ENCODE measurements at places on chromosomes 1 and 21.

DNA sequence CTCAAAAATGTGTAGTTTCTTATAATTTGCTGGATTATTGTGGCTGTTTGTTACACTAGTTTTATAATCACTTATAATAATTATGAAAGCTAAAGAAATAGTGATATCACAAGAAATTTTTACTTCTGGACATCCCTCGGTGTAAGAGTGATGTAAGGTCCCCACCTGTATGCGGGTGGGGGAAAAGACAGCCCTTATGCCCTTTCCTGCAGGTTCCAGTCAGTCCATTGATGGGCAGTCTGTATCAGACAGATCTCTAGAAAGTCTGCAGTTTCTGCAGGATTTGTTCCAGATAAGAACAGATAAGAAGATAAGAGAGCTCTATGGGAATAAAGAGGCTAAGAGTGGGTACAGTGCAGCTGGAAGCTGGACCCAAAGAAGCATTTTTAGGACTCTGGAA, 89.3 kb downstream of the NTNG1 start:
- H3K4me1 ChIP-seq = no peaks in the 10 kb centered on the region
- no peak overlapping the region for H3K27ac ChIP-seq
- H3K36me3 ChIP-seq = no peaks in the 10 kb centered on the region
- no peak for DNase-seq
- no peaks in the 10 kb centered on the region for H3K27me3 ChIP-seq

- H3K27me3 ChIP-seq = no peaks in the 10 kb centered on the region
- H3K4me3 ChIP-seq = no peak overlapping the region
- peaks cover 65% of the 10 kb centered on the region for H3K4me1 ChIP-seq
- no peak overlapping the region for H3K27ac ChIP-seq
- no peak for DNase-seq
Observed at GRCh38 chr1:23589585-23589986, 30.3 kb upstream of the ID3 start.

DNA sequence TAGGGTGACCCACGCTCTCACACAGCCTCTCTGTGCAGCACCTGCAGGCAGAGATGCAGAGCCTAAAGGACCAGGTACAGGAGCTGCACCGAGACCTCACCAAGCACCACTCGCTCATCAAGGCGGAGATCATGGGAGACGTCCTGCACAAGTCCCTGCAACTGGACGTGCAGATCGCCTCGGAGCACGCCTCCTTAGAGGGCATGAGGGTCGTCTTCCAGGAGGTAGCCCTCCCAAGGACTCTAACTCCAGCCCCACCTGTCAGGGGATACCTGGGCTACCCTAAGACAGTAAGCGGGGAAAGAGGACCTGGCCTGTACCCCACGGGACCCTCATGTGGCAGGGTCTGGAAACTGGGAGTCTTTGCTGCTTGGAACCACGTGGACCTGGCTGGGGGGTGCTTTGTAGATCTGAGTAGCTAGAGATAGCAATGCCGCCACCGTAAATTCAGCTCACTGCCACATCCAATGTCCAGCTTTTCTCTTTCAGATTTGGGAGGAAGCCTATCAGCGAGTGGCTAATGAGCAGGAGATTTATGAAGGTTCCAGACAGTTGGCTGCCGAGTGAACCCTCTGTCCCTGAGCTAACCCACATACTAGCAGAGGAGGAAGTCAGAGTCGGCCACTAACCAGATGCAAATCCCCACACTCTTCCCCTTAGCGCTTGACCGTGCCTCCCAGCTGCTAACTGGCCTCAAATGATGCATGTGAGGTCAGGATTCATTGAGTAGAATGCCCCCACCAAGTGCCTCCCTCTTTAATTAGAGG, 6.5 kb downstream of the RNF207 start:
- no peak overlapping the region for H3K4me3 ChIP-seq
- no peak overlapping the region for H3K27ac ChIP-seq
- no peak for DNase-seq
- H3K36me3 ChIP-seq = no peaks in the 10 kb centered on the region
- H3K4me1 ChIP-seq = peaks cover 15% of the 10 kb centered on the region

- H3K4me3 ChIP-seq = no peak overlapping the region
- no peaks in the 10 kb centered on the region for H3K36me3 ChIP-seq
- DNase-seq = no peak
- H3K27ac ChIP-seq = no peak overlapping the region
- peaks cover 9% of the 10 kb centered on the region for H3K4me1 ChIP-seq
- H3K27me3 ChIP-seq = peaks cover 73% of the 10 kb centered on the region
Observed at GRCh38 chr1:44421446-44421884, 16.4 kb downstream of the RNF220 start.

- H3K36me3 ChIP-seq = peaks cover 29% of the 10 kb centered on the region
- H3K27ac ChIP-seq = peak overlapping the region; percentile 75
- DNase-seq = peak; percentile 91
- peak overlapping the region; percentile 12 for H3K4me3 ChIP-seq
- peaks cover 42% of the 10 kb centered on the region for H3K4me1 ChIP-seq
Observed at GRCh38 chr21:31354604-31355443, 10.8 kb upstream of the TIAM1 start.

DNA sequence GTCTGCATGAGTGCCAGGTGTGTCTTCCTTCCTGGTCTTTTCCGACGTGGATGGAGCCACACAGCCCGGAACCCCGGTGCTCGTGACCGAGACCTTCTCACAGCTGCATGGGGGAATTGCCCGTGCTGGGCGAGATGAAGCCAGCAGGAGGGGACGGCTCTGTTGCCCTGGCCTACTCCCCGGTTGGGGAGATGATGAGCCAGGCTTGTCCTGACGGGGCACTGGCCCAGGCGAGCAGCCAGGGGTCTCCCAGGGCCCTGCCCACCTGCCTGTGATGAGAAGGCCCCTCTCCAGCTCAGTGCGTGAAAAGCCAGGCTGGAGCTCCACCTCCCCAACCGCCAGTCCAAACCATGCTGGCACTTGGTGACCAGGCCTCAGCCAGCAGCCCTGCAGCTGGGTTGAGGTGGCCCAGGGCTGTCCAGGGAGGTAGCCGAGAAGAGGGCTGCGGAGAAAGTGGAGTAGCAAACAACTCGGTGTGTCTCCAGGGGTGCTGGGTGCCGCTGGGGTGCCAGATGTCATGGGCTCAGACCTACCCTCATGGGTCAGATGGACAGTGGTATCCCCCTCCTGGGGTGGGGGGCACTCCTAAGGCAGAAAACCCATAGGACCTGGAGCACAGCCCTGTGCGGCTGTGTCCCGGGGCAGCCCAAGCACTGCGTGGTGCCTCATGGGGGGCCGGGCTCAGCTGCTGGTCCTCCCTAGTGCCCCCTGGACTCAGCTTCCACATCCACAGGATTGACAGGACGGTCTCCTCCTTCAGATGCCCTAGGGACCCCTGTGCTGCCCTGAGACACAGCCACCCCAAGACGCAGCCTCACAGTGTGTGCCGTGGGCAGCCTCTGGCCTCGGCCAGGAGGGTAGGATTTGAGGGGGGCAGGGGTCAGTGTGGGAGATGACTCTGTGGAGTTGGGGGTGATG, 26.1 kb downstream of the PRDM16 start:
- no peaks in the 10 kb centered on the region for H3K36me3 ChIP-seq
- no peak overlapping the region for H3K4me3 ChIP-seq
- H3K27me3 ChIP-seq = peaks cover 2% of the 10 kb centered on the region
- H3K4me1 ChIP-seq = peaks cover 3% of the 10 kb centered on the region
- H3K27ac ChIP-seq = no peak overlapping the region
- no peak for DNase-seq

- peaks cover 10% of the 10 kb centered on the region for H3K36me3 ChIP-seq
- peaks cover 30% of the 10 kb centered on the region for H3K4me1 ChIP-seq
- peak; percentile 87 for DNase-seq
Observed at GRCh38 chr1:92961131-92961895, at the start of gene DIPK1A. Gene DIPK1A (minus strand): TSS chr1:92961462. CDS start chr1:92961429, 33 bp downstream.

- peak; percentile 55 for DNase-seq
- peaks cover 40% of the 10 kb centered on the region for H3K27me3 ChIP-seq
- H3K4me3 ChIP-seq = peak overlapping the region; percentile 69
- H3K36me3 ChIP-seq = no peaks in the 10 kb centered on the region
Observed at GRCh38 chr1:65265651-65266351, 43.5 kb upstream of the DNAJC6 start.

DNA sequence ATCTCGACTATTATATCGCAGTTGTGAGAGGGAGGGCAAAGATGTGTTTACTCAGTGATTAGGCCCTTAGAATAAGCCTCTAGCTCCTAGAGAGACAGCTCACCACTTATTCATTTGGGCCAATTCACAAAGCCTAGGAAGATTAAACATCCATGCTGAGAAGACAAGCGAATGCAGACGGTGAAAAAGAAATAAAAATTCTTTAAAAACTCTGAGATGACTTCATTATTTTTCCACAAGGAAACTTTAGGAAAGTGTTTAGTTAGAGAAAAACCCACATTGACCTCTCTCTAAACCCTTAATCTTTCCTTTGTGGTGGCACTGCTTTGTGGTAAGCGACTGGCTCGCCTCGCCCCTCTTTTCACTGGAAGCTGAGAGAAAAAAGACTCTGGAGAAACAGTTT, 146.8 kb upstream of the DMRTA2 start:
- H3K27ac ChIP-seq = no peak overlapping the region
- no peaks in the 10 kb centered on the region for H3K27me3 ChIP-seq
- H3K4me1 ChIP-seq = no peaks in the 10 kb centered on the region
- H3K4me3 ChIP-seq = no peak overlapping the region

DNA sequence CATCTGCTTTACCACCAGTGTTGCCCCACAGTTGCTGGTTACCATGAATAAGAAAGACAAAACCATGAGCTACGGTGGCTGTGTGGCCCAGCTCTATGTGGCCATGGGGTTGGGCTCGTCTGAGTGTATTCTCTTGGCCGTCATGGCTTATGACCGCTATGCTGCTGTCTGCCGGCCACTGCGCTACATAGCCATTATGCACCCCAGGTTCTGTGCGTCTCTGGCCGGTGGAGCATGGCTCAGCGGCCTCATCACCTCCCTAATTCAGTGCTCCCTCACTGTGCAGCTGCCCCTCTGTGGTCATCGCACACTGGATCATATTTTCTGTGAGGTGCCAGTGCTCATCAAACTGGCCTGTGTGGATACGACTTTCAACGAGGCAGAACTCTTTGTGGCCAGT, 14.0 kb downstream of the OR2G6 start:
- DNase-seq = no peak
- peaks cover 6% of the 10 kb centered on the region for H3K27me3 ChIP-seq
- H3K4me3 ChIP-seq = no peak overlapping the region
- H3K4me1 ChIP-seq = no peaks in the 10 kb centered on the region

GRCh38 chr1:216422821-216423520, at the start of gene USH2A:
Gene USH2A (minus strand): TSS chr1:216423448. CDS start chr1:216422336, 1,112 bp downstream.
- no peaks in the 10 kb centered on the region for H3K4me1 ChIP-seq
- H3K27me3 ChIP-seq = no peaks in the 10 kb centered on the region
- H3K27ac ChIP-seq = no peak within 1 kb of the TSS
- no peaks in the 10 kb centered on the region for H3K36me3 ChIP-seq
- no peak within 1 kb of the TSS for H3K4me3 ChIP-seq
- no peak for DNase-seq

DNA sequence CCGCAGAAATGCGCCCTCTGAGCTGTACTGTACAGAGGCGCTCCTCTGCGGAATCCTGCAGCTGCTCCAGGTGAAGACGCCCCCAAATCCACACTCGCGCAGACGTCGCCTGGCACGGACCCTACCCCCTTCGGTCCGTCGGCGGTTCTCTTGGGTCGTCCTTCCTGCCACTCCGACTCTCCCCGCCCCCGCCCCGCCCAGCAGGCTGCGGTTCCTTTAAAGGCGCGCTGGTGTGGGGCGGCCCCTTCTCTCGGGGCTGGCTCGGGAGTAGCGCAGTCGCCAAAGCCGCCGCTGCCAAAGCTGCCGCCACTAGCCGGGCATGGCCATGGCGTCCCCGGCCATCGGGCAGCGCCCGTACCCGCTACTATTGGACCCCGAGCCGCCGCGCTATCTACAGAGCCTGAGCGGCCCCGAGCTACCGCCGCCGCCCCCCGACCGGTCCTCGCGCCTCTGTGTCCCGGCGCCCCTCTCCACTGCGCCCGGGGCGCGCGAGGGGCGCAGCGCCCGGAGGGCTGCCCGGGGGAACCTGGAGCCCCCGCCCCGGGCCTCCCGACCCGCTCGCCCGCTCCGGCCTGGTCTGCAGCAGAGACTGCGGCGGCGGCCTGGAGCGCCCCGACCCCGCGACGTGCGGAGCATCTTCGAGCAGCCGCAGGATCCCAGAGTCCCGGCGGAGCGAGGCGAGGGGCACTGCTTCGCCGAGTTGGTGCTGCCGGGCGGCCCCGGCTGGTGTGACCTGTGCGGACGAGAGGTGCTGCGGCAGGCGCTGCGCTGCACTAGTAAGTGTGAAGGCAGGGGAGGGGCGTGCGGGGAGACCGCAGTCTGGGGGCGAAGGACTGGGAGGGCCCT, at the start of gene RASSF5:
RASSF5 (plus strand) TSS at position 248 of the 846 bp plus-strand sequence; CDS start at position 320, 72 bp downstream.
- peaks cover 45% of the 10 kb centered on the region for H3K4me1 ChIP-seq
- H3K4me3 ChIP-seq = peak within 1 kb of the TSS; percentile 73
- DNase-seq = peak; percentile 87
- H3K36me3 ChIP-seq = peaks cover 4% of the 10 kb centered on the region

GRCh38 chr1:6462412-6463119, 3.4 kb downstream of the TNFRSF25 start:
- H3K27me3 ChIP-seq = peaks cover 2% of the 10 kb centered on the region
- H3K4me3 ChIP-seq = no peak overlapping the region
- no peak for DNase-seq
- no peak overlapping the region for H3K27ac ChIP-seq

GRCh38 chr1:71593523-71593922, 512.7 kb upstream of the ZRANB2 start:
- no peak overlapping the region for H3K4me3 ChIP-seq
- no peak overlapping the region for H3K27ac ChIP-seq
- no peaks in the 10 kb centered on the region for H3K27me3 ChIP-seq
- no peaks in the 10 kb centered on the region for H3K4me1 ChIP-seq
- H3K36me3 ChIP-seq = no peaks in the 10 kb centered on the region

DNA sequence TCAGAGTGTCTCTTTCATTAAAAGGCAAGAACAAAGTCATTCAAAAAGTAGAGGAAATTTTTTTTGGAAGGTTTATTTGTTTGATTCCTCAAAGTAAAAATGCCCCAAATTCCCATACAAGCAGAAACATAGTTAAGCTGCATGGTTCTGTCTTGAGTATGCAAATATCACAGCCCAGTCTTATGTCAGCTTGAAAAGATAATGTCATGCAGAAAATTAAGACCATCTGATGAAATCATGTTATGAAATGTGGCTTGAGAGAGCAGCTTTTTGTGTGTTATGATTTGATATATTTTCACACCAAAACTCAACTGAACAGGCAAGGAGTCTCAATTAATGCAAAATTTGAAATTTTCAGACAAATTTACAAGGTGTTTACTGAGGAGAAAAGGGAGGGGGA, 411.0 kb downstream of the LMO4 start:
- H3K27ac ChIP-seq = no peak overlapping the region
- DNase-seq = no peak
- H3K4me1 ChIP-seq = no peaks in the 10 kb centered on the region
- no peak overlapping the region for H3K4me3 ChIP-seq

- DNase-seq = no peak
- H3K4me1 ChIP-seq = peaks cover 5% of the 10 kb centered on the region
- no peaks in the 10 kb centered on the region for H3K27me3 ChIP-seq
- no peak overlapping the region for H3K27ac ChIP-seq
- H3K4me3 ChIP-seq = no peak overlapping the region
Observed at GRCh38 chr1:116311756-116312680, 61.0 kb upstream of the ATP1A1 start.
